D341Med (cell line): ENCODE measurements at places on chromosomes 4 and X.

GRCh38 chr4:56655627-56656345, 25.3 kb downstream of the HOPX start:
- peak; percentile 77 for DNase-seq

DNA sequence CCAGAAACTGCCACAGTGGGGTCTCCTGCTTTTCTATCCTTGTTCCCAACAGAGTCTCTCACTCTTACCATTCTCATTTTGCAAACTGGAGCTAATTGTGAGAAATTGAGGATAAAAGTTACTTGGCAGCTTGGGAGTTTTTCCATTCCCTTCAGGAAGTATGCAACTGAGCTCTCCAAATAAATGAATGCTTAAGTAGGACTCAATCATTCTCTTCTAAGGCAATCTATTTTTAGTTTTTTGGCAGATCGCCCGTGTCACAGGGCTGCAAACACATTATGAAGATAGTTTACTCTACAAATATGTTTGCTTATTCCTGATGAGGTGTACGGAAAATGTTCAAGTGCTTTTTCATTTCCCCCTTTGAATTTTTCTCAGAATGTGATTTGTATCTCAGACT, 5.3 kb downstream of the ASB11 start:
- DNase-seq = no peak

DNA sequence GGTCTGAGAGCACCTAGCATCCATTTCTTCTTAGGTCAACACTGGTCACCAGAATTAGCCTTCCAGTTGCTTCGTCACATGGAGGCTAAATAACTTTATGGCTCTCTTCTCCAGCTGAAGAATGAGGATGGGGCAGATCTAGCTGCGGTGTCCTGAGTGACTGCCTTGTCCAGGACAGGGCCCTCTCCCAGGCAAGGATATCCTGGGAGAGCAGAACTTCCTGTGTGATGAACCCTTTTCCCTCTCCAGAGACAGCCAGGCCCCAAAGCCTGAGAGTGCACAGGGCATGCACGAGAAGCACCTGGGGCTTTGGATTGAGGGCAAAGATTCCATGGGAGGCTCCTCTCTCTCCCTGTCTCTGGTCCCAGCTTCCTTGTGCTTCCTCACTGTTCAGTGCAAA, 108.2 kb upstream of the MAMLD1 start:
- no peak for DNase-seq

DNA sequence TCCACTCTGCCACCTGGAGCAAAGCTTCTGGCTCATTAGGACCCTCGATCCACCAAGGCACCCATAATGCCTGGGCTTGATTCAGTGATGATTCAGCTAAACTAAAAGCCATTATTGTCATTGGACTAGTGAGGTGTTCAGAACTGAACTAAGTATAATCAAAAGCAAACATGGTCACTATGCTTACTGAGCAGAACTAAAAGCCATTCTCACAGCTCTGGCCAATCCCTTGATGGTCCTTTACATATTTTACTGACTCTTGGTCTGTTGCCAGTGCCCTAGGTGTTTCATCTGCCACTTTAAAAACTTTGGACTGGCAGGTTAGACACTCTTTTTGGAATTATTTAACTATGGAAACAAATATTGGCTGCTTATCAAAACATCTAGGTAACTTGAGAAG, 703.5 kb downstream of the FAT4 start:
- DNase-seq = no peak
